Stimulated activated CD8-positive, alpha-beta memory T cell treated with anti-CD3 and anti-CD28 coated beads, Interleukin-12 subunit alpha, Interleukin-12 subunit beta, amount 100 ng/mL, for 1 hour (primary cell): ENCODE measurements at places on chromosomes 7 and 10.

- no peak for DNase-seq
Observed at GRCh38 chr10:128573281-128573845, 447.1 kb upstream of the MKI67 start.

GRCh38 chr7:2084331-2084730 lies 148.4 kb downstream of the MAD1L1 start:
- DNase-seq: no peak

DNA sequence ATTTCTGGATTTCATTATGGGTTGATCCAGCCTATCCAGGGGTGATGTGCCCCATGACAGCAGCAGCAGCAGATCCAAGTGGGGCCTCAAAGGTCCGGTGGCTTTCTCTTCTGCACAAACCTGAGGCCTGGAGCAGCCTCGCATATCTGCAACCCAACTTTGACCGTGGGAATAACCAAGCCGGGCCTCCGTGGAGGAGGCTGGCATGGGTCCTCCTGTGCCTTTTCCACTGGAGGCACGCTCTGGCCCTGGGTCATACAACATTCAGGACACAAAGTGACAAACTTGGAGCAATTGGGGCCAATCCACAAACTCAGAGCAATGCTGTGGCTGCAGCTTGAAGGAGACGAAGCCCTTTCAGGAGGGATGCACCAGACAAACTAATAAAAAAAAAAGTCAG lies 330.0 kb upstream of the MKI67 start:
- DNase-seq: no peak

- DNase-seq: no peak
Observed at GRCh38 chr7:123398921-123399320, 135.5 kb downstream of the IQUB start.

DNA sequence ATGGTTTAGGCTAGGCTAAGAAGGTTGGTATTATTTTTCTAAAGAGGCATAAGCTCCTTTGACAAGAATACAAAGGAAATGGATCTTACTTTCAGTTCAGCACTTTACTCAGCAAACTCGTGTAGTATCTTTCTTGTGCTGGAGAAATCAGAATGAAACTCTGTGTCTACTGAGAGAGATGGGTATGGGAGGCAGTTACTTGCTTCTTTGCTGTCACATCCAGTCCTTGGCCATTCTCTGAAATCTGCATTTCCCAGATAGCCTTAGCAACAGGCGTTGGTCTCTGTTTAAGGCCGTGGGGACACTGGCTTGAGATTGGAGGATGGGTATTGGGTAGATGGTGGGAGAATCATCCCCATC lies 180.5 kb downstream of the NRP1 start:
- DNase-seq: no peak

- DNase-seq: no peak
Observed at GRCh38 chr10:71600849-71601248, 118.7 kb downstream of the C10orf105 start.

GRCh38 chr10:94407668-94408067 lies 5.3 kb downstream of the TBC1D12 start:
- no peak for DNase-seq

GRCh38 chr10:118960157-118961090 lies 69.1 kb upstream of the NANOS1 start:
- no peak for DNase-seq

DNA sequence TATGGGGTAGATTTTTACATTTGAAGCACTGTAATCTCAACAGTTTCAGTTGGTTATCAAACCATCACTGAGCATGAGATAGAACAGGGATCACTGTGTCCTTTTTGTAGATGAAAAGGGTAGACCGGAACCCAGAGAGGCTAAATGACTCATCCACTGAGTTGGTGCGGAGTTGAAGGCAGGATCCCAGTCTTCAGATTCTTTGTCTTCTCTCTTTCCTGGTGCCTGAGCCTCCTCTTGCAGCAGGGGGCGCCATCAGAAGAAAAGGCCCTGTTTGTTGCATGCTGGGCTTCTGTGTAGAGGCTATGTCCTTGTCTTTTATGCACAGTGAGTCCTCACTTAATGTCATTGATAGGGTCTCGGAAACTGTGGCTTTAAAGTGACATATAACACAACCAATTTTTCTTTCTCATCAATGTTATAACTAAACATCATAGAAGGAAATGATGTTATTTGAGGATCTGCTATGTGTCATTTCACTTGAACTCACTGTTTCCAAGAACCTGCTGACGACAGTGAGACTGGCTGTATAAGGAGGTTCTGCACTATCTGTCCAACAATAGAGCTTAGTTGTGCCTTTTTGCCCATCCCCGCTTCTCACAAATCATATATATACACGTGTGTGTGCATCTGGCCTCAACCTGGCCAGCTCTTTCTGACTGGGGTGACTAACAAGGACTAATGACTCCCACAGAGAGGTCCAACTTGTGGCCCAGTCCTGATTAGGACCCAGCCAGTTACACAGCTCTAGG lies 14.3 kb downstream of the ZNF282 start:
- peak; percentile 40 for DNase-seq

DNA sequence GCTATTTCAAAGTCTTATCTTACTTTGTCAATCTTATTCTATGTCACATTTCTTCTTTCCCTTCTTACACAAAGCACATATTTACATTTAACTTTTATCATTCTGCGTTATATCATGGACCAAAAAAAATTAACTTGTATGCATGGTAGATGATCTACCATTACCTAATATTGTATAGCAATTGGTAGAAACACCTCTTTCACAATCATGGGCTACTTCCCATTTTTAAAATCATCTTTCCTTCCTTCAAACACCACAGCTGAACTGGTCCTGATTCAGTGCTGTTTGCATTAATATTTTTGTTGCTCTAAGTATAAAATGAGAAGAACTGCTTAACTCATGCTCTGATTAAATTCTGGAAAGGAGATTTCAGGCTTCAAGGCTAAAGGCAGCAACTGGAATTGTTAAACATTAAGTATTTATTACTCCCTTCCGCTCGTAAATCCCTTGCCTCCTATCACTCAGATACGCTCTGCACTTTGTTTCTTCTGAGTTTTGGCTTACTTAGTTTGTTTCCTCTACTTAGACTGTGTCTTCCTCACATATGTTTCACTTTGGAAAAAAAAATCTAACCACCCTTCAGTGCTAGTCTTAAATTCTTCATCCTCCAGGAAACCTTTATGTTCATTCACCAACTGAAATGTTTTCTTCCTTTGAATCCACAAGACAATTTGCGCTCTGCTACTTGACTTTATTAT lies 901.4 kb downstream of the PCDH15 start:
- DNase-seq: no peak

DNA sequence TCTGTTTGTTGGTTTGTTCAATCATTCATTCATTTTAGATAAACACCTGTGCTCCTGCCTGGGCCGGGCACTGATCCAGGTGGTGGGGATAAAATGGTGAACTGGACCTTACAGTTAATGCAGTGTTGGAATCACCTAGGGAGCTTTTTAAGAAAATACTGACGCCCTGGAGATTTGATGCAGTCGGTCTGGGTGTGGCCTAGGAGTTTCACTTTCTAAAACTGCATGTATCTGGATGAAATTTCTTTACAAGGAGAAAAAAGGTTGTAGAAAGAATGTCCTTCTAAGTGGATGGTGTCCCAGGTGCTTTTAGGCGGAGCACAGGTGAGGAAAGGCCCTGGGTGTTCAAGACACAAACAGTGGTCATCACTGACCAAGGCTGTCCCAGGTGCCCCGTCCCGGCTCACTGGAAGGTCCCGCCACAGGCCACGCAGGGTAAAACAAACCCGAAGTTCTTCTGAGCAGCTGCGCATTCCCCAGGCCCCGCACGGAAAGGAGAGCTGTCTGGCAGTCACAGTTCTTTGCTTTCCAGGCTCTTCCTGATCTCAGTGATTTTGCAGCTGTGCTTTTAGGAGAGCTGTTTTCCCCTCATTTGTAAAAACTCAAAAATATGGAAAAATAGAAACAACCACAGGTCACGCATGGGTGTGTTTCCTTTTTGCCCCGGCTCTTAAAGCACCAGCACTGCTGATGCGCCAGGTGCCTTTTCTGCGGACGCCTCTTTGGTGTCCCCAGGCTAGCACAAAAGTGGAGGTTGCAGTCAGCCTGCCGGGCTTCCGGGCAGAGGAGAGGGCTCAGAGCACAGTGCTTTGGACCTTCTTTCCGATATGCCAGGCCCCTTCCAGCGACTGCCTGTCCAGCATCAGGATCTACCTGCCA lies 161.9 kb downstream of the GRK5 start:
- DNase-seq: no peak

DNA sequence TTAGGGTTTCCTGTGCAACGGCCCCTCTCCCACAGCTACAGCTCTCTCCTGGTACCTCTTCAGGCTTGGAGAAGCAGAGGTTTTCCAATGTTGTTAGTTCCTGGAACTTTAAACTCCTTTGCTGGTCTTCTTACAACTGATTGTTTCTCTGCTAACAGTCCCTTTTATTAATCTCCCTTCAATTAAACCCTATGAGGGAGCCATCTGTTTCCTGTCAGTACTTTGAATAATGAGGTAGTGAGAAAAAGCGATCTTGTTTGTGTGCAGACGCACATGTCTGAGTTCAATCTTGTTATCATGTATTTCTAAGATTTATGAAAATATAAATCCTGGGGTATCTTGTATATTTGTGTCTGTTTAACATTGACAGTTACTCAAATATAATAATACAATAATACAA lies 102.4 kb downstream of the MDFIC start:
- no peak for DNase-seq

DNA sequence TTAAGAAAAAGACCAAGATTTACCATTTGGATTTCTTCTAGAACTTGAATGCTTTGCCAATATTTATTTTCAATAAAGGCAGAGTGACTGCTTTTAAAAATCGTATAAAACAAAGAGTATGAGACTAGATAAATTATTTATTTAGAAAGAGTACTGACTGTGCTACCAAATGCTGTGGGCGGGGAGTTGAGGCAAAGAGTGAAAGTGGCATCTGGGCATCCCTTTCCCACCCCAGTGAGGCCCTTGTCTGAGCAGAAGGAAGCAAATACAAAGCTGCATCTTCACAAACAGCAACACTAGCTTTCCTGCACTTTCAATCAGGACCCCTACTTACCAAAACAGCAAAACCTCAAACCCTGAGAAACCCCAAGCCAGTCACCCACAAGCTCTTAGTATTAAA lies 34.9 kb downstream of the ITGB1 start:
- DNase-seq: no peak

DNA sequence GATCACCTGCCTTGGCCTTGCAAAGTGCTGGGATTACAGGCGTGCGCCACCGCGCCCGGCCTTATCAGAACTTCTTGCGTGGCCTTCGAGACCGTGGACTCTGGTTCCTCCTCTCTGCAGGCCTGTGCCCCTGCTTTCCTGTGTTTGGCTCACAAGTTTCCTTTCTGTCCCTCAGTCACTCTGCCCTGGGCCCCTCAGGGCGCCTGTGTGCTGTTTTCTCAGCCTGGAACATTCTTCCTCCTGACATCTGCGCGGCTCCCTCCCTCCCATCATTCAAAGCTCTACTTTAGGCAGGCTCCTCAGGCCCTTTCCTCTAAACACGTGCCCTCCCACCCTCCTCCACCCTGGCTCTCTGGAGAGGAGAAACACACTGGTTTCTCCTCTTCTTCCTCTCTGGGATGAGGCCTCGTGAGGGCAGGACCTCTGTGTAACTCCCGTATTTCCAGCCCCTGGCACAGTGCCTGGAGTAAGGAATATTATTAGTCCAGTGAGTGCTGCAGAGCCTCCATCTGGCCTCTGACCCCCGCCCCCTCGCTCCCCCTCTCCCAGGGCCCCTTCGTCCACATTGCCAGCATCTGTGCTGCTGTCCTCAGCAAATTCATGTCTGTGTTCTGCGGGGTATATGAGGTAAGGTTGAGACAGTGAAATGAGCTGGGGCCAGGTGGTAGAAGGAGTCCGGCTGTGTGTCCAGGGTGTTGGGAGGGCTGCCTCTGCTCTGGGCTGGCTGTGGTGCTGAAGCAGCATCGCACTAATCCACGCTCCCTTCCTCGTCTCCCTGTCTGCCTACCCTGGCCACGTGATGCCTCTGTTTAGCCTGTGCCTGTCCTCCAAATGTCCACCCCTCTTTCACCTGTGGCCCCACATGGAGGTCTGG lies 7.1 kb downstream of the CLCN1 start:
- no peak for DNase-seq

DNA sequence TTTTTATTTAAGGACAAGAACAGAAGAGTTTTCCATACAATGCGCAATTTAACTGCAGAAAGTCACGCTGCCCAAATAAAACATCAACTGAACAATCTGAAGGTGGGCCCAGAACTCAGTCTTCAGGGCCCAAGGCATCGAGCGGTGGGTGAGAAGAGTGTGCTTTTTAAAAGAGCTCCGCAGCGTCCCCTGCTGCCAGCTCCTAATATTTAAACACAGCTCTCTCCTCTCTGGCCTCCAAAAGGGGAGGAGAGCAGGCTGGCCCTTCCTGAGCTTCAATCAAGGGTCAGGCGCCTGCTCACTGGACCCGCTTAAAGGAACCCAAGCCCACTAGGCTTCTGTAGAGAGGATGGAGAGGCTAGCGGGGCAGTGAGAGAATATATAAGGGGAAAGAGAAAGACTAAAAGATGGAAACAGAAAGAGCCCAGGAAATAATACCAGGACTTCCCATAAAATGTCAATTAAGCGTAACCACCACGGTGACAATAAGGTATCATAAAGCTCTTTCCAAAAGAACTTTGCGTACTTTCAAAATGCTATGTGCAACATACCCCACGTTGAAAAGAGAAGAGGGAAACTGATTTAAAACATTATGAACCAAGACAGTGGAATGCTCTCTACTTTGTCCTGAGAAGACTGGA lies 2.8 kb downstream of the FAM53B start:
- peak; percentile 62 for DNase-seq

- no peak for DNase-seq
Observed at GRCh38 chr7:47190462-47190861, 391.4 kb downstream of the TNS3 start.

GRCh38 chr10:12081879-12082557 lies 13.3 kb downstream of the DHTKD1 start:
- no peak for DNase-seq

DNA sequence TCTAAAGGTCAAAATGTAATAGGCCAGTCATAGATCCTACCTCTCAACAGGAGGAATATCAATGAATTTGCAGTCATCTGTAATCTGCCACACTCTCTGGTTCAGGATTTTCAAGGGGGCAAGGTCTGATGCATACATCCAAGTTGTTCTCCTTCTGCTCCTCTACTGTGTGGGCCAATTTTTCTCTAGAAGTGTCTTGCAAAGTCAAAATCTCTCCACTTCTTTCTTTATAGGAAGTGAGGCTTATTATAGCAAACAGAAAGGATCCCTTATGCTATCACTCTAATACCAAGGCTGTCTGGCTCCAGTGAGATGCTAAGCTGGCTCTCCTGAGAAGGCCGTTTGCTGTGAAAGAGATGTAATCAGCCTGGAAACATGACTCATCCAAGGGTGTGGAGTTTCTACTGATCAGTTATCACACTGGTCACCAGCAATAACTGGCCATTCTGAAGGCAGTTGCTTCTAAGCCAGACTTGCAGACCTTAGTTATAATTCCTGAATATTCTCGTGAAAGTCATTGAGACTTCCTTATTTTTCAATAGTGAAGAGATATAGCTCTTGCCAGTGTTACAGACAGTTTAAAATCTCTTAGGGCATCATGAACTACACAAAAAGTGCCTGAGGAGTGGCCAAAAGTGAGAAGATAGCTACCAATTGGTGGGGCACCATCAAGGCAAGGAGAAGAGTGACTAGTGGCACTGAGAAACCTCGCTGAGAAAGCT lies 43.2 kb upstream of the LRGUK start:
- DNase-seq: no peak
